Stimulated activated CD4-positive, alpha-beta T cell treated with anti-CD3 and anti-CD28 coated beads, Interleukin-1b, Interleukin-23, amount 100 ng/mL, for 1 hour (primary cell): ENCODE measurements at places on chromosomes 4 and X.

DNA sequence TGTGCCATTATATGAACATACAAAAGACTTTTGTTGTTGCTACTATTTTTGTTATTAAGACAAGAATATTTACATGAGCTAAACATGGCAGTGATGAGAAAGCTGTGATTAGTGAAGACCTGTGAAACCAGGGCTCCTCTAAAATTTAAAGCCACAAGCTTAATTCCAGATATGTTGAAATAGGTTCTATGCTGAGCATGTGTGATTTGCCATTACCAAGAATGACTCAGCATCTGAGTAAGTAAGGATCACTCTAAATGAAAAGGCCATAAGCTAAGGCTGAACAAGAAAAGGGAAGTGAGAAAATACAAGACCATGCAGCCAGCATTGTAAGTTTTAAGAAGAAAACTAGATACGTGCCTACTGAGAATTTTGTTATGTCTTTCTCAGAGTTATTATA, 75.9 kb upstream of the CAMK2D start:
- DNase-seq: no peak

- no peak for DNase-seq
Observed at GRCh38 chrX:149145845-149146285, 359.2 kb downstream of the IDS start.

- DNase-seq: no peak
Observed at GRCh38 chr4:94635177-94635576, 122.6 kb upstream of the BMPR1B start.

- DNase-seq: no peak
Observed at GRCh38 chrX:134774190-134775048, 116.1 kb upstream of the PLAC1 start.

- DNase-seq: no peak
Observed at GRCh38 chrX:151365579-151365978, 31.4 kb upstream of the VMA21 start.

- no peak for DNase-seq
Observed at GRCh38 chr4:146488495-146489174, 33.1 kb downstream of the SLC10A7 start.

DNA sequence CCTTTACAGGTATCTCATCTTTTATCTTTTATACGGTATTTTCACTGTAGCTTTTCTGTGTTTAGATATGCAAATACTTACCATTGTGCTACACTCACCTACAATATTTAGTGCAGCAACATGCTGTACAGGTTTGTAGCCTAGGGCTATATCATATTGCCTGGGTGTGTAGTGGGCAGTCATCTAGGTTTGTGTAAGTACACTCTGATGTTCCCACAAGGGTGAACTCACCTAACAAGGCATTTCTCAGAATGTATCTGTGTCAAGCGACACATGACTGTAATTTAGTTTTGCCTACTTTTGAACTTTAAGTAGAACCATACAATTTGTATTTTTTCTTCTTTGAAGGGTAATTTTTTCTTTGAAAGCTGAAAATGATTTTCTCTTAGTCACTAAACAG, 54.2 kb upstream of the SLC10A4 start:
- no peak for DNase-seq

- no peak for DNase-seq
Observed at GRCh38 chr4:21113496-21114223, 413.4 kb downstream of the PACRGL start.

- DNase-seq: no peak
Observed at GRCh38 chr4:138577145-138577544, 335.0 kb upstream of the SLC7A11 start.
